ENCODE measurements at places on chromosomes 6 and 20.

- no peak for DNase-seq
Measured at GRCh38 chr6:40543146-40543545, 44.0 kb downstream of the LRFN2 start.

- no peak for DNase-seq
Measured at GRCh38 chr6:41098366-41098765, 25.6 kb downstream of the NFYA start.

- no peak for DNase-seq
Measured at GRCh38 chr20:8971669-8972316, 97.1 kb upstream of the PLCB4 start.

DNA sequence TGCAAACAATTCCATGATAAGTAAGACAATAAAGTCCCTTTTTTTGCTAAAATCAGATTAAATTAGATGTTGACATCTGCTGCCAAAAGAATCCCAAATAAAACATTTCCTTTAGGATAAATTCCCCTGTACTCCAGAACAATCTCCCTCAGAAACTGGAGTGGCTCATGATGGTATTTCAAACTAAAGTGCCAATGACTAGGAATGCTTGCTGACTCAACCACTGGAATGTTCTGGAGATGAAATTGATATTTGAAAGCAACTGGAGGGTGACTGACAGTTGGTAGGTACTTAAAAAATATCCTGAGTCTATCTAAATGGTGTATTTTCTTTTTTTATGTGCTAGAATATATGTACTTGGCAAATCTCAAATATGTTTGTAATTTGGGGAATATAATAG is 350.1 kb upstream of the TSHZ2 start:
- DNase-seq, result no peak

DNA sequence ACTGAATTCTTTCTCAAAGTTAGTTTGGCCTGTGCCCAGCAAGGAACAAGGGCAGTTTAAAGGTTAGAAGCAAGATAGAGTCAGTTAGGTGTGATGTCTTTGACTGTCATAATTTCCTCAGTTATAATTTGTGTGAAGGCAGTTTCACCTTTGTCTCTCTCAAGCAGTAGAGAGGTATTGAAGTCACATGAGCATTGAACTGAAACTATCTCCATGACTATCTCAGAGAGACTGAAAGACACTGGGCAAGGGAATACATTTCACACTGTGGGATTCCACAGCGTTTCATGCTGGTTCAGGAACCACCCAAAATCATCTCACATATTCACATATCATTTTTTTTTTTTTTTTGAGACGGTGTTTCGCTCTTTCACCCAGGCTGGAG is 366.1 kb downstream of the PREX1 start:
- no peak for DNase-seq

DNA sequence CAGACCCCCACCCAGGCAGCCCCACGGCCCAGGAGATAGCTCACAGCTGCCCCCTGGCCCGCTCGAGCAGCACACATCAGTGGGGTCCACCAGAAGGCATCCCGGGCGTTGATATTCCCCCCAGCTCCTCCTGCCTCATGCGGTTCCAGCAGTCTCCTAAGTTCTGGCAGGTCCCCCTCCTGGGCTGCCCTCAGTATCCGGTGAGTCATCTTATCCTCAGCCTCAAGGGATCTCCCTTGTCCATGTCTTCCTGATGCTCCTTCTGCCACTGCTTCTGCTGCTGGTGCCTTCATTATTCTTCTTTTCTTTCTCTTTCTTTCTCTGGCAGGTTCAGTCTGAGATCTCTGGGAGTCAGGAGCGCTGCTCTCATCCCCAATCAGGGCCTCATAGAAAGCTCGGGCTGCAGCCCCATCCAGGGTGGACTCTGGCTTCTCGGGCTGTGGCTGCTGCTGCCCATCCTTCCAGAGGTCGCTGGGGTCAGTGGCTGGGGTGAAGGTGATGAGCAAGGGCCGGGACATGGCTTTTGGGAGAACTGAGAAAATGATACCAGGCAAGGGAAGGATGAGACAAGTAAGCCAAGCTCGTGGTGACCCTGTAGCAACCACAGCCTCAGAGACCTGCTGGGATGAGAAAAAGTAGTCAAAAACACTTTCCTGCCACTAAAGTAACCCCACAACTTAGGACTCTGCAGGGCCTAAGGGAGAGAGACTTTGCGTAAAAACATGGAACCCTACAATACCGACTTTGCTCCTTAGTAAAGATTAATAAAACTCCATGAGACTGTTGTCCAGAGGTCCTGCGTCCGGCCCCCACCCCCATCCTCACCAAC is 622 bp downstream of the GPANK1 start:
- peak; percentile 56 for DNase-seq

GRCh38 chr20:13884803-13885202 is 100.0 kb downstream of the NDUFAF5 start:
- no peak for DNase-seq

- no peak for DNase-seq
Measured at GRCh38 chr6:90333928-90334327, 37.3 kb upstream of the BACH2 start.

GRCh38 chr20:32761417-32761830 is 761 bp upstream of the DNMT3B start:
- DNase-seq, result no peak

GRCh38 chr6:87944541-87944954 is 103.1 kb upstream of the SPACA1 start:
- DNase-seq, result peak; percentile 71

GRCh38 chr20:58719971-58720371 is 27.4 kb downstream of the NPEPL1 start:
- no peak for DNase-seq

GRCh38 chr6:161711515-161711914 is 437.7 kb upstream of the AGPAT4 start:
- no peak for DNase-seq

DNA sequence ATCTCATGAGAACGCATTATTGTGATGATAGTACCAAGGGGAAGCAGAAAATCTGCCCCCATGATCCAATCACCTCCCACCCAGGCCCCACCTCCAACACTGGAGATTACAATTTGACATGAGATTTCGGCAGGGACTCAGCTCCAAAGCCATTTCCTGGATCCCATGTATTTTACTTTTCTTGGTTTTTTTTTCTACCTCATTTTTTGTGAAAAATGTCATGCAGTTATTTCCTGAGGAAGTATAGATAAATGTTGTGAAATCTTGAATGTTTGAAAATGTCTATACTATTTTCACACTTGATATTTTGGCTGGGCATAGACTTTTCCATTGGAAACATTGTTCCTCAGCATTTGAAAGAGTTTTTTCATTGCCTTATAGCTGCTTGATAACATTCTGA is 9.1 kb upstream of the BRPF3 start:
- no peak for DNase-seq

DNA sequence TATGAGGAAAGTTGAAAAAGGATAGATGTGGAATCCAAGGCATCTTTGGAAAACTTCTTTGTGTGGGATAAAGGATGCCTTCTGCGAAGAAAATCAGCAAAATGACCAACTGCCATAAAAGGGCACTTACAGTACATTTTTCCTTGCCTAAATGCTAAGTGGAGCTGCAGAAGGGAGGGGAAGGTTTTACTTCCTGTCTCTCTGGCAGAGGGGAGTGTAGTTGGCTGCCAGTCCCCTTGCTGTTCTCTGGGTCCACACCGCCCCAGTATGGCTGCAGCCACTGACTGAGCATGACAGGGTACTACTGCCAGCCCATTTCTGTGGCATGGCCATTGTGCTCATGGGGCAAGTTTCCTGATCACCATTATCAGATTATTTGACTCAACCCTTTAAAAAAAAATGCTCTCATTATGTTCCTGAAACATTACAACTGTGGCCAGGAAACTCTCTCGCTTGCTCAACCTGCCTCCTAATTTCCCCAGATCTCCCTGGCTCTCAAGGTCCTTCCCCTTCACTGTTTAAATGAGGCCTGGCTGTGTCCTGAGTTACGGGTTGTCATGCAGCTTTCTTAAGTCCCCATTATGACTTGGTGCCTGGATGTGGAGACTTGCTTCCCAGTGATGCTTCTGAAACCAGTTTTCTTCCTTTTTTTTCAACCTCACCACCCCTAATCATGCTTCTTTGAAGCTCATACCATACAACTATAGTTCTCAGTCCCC is 34.5 kb upstream of the FAM184A start:
- DNase-seq, result no peak

- DNase-seq, result no peak
Measured at GRCh38 chr6:147347882-147348575, 143.8 kb downstream of the STXBP5 start.

DNA sequence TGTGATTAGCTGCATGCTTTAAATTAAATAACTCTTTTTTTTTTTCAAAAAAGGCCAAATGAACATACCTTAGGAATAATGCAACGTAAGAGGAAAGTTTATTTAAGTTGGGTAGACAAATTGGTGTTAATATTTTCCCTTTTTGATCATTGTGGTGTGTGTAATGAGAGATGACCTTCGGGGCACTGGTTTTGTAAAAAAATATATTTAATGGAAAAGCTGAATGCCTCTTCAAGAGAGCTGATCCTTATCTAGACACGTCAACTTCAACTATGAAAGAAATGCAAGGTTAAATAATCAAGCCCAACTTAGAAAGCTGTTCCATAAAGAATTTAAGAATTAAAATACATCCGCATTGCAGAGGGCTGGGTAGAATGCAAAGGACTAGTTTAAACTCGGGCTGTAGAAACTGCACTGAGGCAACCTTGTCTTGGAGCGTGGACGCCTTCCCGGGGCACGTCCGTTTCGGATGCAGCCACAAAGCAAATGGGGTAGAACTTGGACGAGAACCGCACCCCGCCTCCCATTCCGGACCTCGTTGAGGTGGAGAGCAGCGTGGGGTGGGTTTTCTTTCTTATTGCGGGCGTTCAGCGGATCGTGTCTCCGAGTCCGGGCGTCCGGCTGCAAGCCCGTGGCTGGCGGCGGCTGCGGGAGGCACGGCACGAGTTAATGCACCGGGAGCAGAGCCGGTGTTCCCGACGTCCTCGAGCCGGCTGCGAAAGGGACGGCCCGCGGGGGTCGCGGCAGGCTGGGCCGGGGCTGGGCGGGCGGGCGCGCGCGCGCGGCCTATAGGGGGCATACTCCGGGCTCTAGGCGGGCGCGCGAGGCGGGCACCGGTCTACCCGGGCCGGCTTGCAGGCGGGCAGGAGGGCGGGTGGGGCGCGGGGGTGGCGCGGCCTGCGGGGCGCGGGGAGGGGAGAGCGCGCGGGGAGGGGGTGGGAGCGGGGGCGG is 1.9 kb downstream of the JARID2 start:
- DNase-seq, result peak; percentile 65

DNA sequence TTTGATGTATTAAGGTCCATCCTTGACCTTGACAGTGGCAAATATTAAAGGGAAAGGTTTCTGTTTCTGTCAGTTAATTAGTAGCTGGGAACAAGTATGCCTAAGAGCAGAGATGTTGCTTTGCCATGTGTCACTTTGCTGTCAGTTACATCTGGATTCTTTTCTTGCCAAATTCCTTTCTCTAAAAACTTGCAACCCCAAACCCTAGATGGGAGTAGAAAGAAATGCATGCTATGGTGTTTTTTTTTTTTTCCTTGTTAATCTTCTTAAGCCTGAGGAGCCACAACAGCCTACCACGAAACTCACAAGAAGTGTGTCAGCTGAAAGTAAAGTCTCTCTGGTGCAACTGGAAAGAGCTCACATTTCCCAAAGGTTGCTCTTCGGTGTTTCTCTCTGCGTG is 18.0 kb upstream of the CLDN20 start:
- DNase-seq, result no peak

DNA sequence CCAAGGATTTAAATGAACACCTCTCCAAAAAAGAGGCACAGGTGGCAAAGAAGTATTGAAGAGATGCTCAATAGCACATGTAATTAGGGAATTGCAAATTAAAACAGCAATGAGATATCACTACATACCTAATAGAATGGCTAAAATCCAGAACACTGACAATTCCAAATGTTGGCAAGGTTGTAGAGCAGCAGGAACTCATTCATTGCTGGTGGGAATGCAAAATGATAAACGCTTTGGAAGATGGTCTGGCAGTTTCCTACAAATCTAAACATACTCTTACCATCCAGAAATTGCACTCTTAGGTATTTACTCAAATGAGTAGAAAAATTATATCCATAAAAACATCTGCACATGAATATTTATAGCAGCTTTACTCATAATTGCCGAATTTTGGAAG is 17.0 kb downstream of the CD93 start:
- no peak for DNase-seq

DNA sequence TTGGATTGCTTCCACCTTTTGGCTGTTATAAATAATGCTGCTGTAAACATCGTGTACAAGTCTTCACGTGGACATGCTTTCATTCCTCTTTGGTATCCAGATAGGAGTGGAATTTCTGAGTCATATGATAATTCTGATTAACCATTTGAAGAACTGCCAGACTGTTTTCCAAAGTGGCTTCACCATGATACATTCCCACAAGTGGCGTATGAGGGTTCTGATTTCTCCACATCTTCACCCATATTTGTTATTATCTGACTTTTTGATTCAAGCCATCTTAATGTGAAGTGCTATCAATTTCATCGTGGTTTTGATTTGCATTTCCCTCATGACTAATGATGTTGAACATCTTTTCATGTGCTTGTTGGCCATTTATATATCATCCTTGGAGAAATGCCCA is 2.9 kb upstream of the SNRPB start:
- DNase-seq, result no peak

DNA sequence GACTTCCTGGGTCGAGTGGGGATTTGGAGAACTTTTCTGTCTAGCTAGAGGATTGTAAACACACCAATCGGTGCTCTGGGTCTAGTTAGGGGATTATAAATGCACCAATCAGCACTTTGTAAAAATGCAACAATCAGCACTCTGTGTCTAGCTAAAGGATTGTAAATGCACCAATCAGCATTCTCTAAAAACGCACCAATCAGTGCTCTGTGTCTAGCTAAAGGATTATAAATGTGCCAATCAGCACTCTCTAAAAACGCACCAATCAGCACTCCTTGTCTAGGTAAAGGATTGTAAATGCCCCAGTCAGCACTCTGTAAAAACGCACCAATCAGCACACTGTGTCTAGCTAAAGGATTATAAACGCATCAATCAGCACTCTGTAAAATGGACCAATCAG is 209.0 kb upstream of the SLC35B3 start:
- no peak for DNase-seq

DNA sequence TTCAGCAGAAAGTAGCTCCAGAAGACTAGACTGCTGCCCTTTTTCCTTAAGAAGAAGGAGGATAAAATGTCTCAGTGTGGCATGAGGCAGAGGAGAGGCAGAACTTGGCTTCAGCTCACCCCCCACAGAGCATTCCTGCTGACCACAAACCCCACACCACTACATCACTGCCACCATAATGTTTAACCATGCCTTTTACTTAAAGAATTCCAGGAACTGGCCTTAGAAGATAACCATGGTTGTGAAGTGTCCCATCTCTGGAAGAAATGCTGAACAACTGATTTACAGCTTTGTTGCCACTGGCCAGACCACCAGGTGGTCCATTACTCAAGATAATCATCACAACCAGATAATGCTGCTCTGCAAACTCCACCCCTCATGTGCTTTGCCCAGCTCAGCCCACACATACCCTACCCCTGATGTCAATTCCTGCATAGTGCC is 154.1 kb downstream of the CD24 start:
- DNase-seq, result no peak

- DNase-seq, result no peak
Measured at GRCh38 chr20:47708953-47709833, 76.1 kb downstream of the SULF2 start.
